Suppressor macrophage (primary cell): ENCODE measurements at places on chromosomes 6 and 20.
A peak's percentile ranks its signal among the peaks of the same experiment; 100 is the strongest.

DNA sequence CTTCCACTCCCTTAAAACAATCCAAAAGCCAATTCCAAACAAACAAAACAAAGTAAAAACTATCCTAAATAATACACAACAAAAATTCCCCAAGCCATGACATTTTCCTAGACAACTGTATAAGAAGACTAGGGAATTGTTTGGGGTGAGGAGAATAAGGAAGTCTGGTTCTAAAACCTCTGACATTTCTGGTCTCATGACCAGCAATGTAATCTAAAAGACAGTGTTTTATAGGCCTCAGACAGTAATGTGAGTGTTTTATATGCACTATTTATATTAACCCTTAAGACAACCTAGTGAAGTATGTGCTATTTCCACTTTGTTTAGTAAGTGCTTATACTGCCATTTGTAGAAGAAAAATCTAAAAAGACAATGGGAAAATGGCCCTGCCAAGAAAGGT lies 13.0 kb upstream of the RCAN2 start:
- DNase-seq: no peak

GRCh38 chr20:23320317-23320716 lies 30.3 kb upstream of the NXT1 start:
- peak; percentile 49 for DNase-seq

DNA sequence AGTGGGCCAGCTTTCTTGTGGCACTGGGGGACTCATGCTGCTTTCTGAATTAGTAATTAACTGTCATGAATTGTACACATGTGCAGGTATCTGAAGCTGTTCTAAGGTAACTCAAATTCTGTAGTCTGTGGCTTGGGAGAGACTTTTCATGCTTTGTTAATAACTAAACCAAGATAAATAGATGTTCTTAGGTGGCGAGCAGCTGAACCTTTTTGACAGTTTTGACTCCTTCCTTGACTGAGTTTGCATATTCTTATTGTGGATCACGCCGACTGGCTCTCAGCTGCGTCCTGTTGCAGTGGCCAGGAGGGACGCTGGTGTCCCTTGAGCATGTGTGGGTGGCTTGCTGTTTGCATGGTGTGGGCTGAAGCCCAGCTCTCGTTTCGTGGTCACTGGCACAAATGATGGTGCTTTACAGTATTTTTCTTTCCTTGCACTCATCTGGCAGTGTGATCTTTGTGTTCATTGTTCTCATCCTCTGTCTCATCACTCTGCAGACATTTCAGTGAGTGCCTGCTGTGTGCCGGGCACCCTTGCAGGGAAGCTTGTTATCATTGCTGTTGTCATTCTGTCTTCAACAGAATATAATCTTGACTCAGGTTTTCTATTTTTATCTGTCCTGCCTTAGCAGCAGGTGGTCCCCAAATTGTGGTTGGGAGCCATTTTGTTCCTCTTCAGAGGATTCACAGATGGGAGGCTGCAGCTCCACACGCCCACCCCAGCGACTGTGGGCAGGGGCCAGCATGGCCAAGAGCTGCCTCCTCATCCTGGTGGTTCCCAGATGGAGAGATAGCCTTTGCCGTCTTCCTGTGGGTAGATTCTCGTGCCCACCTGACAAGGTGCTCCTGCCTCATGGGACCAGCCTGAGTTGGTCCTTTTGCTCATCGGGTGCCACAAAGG lies 39.6 kb downstream of the DUSP22 start:
- DNase-seq: no peak

- DNase-seq: no peak
Measured at GRCh38 chr20:6533351-6533750, 234.1 kb upstream of the BMP2 start.

DNA sequence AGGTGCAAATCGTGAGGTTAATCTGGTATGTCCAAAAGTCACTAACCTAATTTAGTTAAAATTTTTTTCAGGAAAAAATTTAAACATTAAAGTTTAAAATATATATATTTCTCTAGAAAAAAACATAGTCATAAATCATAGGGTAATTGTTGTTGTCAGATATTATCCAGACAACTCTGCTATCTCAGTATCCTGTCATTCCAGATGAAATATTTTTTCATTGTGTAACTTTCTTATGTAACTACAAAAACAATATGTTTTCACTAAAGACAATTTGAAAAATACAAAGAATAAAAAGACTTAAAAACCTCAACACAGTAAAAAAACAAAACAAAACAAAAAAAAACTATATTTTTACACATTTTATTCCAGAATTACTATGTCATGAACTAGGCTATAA lies 57.6 kb downstream of the TENT5A start:
- no peak for DNase-seq

GRCh38 chr6:35485402-35485877 lies 11.4 kb downstream of the TEAD3 start:
- DNase-seq: no peak

DNA sequence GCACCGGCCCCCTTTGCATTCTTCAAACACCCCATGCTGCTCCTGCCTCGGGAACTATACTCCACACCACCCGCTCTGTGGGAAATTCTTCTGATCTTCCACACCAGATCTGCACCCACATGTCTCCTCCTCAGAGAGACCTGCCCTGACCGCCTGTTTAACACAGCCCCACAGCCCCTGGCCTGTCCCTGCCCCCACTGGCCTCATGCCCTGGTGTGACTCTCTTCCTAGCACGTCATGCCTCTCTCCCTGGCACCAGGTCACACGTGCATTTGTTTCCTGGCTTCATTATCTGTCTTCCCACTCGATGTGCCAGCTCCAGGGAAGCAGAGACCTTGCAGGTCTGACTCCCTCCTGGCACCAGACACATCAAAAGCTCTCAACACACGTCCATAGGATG lies 79.6 kb downstream of the ANKRD60 start:
- no peak for DNase-seq
